ENCODE measurements at places on chromosomes 2 and 18.

DNA sequence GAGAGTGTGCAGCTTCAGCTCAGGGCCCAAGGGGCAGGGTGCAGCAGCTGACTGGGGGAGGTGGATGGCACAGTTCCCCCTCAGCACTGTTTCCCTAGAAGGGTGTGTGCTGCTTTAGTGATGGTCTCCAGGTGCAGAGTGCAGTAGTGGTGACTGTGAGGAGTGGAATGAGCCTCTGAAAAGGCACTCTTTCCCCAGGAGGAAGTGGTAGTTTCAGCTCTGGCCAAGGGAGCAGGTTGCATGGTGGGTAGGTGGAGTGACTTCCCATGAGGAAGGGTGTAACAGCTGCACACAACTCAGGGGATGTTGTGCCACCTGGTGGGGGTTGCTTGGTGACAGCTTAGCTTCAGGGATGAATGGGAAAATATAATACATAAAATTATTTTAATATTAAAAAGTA lies 251.5 kb upstream of the NXPH2 start:
- no peak for DNase-seq

- no peak for DNase-seq
These were observed 7.6 kb downstream of the ESPNL start for GRCh38 chr2:238107525-238108422.

GRCh38 chr18:13226533-13227144 lies 8.1 kb downstream of the LDLRAD4 start:
- no peak for DNase-seq

DNA sequence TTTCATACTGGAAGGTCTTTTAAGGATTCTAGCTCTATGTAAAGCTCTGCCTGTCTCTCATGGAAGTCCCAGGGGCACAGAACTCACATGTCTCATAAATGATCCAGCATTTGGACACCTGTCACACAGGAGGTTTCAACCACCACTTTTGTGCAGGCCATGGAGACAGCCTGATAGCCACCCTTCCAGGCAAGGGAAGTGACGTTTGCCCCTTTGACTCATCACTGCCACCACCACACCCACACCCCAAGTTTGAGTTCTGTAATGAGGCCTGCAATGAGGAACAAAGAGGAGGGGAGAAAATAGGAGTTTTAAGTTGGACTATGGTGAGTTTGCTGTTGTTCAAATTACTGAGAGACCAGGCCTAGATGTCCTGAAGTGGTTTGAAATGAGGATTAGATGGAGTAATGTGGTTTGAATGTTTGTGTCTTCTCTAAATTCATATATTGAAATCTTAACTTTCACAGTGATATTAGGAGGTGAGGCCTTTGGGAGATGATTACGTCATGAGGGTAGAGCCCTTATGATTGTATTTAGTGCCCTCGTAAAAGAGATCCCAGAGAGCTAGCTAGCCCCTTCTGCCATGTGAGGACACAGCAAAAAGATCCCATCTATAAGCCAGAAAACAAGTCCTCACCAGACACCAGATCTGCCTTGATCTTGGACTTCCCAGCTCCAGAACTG lies 175.3 kb upstream of the EPHA4 start:
- DNase-seq: no peak

GRCh38 chr18:55515214-55515613 lies 72.8 kb downstream of the TCF4 start:
- no peak for DNase-seq

- DNase-seq: no peak
These were observed 102.5 kb upstream of the SLC35G4 start for GRCh38 chr18:11506856-11507255.

- DNase-seq: no peak
These were observed 112.4 kb downstream of the MIB1 start for GRCh38 chr18:21853016-21853415.

DNA sequence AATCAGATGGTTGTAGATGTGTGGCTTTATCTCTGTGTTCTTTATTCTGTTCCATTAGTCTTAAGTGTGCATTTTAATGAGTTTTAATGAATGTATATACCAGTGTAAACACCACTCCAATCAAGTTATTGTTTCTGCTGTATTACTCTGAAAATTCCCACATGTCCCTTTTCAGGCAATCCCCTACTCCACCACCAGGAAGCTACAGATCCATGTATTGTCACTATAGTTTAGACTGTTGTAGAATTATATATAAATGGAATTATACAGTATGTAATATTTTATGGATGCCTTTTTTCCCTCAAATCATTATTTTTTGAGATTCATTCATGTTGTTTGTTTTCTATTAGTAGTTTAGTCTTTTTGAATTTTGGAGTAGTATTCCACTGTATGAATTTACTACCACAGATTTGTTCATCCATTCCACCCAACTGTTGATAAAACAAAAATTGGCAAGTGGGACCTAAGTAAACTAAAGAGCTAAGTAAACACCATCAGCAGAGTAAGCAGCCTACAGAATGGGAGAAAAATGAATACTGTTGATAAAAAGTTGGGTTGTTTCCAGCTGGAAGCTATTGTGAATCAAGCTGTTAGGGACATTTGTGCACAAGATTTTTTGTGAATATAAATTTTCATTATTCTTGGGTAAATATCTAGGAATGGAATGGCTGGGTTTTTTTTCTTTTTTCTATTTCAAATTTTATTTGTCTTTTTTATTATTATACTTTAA lies 262.0 kb downstream of the CAMKMT start:
- no peak for DNase-seq

GRCh38 chr2:181780657-181781056 lies 100.3 kb upstream of the NEUROD1 start:
- no peak for DNase-seq

DNA sequence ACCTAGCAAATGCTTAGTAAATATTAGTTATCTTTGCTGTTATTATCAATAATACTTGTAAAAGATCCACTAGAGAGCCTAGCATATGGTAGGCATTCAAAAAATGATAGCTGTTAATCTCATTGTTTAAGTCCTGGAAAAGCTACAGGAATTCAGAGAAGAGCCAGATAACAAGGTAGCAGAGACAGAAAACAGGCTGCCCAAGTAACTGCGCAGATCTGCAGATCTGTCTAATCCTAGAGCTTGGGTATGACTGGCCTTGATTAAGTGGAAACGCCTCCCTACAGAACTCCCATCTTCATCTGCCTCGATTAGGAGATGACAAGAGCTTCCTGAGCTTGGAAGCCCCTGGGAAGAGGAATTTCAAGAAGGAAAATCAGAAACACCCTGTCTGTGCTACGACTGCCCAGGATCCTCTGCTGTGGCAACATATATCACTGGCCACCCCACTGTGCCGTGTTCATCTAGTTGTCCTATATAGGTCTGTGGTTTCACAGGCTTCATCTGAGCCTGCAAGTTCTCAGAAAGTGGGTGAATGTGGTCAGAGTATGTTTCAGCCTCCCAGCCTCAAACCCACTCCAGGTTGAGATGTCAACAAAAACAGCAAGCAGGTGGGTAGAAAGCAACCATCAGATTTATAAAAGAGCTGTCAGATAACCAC lies 151.5 kb upstream of the PKDCC start:
- DNase-seq: no peak

GRCh38 chr2:11068079-11068741 lies 87.1 kb upstream of the SLC66A3 start:
- no peak for DNase-seq

- no peak for DNase-seq
These were observed 57.5 kb upstream of the MSTN start for GRCh38 chr2:190119923-190120590.

GRCh38 chr2:12271589-12271984 lies 445.1 kb upstream of the TRIB2 start:
- no peak for DNase-seq

DNA sequence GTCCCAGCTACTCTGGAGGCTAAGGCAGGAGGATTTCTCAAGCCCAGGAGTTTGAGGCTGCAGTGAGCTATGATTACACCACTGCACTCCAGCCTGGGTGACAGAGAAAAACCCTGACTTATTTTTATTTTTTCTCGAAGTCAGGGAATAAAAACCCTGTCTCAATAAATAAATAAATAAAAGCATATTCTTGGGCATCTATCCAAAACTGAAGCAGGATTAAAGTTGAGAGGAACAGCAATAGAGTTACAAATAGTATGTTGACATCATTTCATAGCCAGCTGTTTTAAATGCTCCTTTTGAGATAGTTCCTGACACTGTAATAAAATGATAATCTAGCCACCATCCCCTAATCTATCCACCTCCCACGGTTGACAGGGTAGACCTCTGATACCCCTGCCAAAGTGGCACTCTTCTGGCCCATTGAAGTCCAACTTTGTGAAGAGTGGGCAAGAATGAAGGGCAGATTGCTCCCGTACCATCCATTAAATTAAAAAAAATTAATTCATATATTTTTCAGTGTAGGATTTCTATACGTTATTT lies 42.3 kb upstream of the LPIN2 start:
- DNase-seq: no peak

DNA sequence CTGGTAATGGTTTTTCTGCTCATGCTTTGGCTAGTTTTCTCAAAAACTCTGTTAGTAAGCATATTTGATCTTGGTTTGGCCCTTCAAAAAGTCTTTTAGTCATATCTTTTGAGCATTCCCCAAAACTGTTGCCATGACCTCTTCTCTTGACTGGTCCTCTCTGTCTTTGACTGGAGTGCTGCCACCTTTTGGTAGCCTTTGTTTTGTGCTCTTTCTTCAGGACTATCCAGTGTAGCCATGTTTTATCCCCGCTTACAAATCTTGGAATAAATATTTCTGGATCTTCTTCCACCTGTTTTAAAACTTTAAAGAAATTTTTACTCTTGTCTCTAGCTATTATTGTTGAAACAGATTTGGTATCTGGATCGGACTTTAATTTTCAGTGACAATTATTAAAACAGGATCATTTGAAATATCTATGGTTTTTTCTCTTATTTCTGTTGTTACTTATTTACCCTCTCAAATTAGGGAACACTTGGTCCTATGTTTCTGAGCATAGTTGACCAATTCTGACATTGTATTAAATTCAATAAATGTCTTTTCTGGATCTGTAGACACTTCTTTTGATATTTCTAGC lies 965 bp upstream of the ELOA2 start:
- DNase-seq: no peak

GRCh38 chr18:45760462-45761036 lies 36.6 kb downstream of the SLC14A1 start:
- DNase-seq: no peak

DNA sequence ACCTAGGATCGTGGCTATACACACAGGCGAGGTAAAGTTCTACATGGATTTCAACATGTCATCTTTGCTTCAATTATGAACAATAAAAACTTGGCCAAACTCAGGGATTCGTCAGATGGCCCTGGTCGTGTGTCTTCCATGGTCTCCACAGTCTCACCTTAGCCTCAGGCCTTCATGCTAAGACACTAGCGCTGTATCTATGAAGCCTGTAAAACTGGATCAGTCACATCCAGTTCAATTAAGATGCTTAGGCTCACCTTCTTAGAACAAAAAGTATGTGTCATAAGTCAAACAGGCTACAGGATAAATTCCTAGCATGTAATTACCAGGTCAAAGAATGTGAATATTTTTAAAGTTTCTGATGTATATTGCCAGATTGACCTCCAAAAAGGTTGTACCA lies 113.7 kb upstream of the NRP2 start:
- DNase-seq: no peak

DNA sequence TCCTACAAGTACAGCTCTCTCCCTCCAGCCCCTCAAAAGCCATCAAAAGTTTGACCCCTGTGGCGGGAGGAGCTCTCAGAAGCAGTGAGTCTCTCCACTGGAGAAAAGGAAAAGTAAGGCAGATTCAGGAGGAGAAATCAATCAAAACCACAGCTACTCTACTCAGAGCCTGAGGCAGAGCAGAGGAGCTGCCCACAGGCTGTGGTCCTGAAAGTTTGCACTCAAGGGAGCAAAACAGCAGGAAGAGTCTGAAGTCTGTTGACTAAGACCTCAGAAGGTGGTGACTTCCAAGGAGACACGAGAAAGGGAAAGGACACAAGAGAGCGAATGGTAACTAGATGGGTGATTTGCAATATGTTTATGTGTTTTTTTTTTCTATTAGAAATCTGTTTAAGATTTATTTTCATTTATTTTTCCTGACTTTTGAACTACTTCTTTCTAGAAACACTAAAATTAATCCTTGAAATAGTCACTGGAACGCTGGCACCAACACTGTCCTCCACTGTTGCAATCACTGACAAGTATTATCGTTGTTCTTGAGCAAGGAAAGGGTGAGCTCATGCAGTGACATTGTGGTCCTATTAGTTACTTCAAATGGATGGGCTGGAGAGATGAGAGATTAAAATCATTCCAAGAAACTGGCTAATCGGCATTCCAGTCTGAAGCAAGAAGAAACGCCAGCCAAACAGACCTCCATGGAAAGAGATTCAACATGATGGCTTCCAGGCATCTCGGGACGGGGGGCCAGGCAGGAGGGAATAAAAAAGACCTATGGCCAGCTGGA lies 35.8 kb downstream of the PID1 start:
- DNase-seq: no peak

Data from activated CD8-positive, alpha-beta memory T cell treated with anti-CD3 and anti-CD28 coated beads for 48 hours (primary cell).